MV-4-11 (cell line): ENCODE measurements at places on chromosomes 1 and 21.

GRCh38 chr1:98322966-98323365 lies 338.6 kb upstream of the SNX7 start:
- no peak for DNase-seq

- DNase-seq, result no peak
These were observed 211.7 kb upstream of the POGK start for GRCh38 chr1:166627558-166627957.

DNA sequence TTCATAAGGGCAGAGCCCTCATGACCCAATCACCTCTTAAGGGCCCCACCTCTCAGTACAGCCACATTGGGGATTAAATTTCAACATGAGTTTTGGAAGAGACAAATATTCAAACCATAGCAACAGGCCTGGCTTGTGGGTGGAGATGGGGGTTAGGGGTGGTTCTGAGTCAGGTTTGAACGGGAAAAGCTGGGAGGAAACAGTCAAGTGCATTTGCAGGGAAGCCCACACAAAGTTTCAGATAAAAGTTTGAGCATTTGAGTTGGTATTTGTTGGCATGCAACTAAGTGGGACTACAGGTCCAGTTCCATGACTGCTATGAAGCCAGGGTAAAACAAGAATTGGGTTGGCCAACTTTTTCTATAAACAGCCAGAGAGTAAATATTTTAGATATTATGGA lies 21.0 kb upstream of the PADI2 start:
- DNase-seq, result peak; percentile 9

- DNase-seq, result no peak
These were observed 7.5 kb downstream of the CCDC27 start for GRCh38 chr1:3759796-3760195.

DNA sequence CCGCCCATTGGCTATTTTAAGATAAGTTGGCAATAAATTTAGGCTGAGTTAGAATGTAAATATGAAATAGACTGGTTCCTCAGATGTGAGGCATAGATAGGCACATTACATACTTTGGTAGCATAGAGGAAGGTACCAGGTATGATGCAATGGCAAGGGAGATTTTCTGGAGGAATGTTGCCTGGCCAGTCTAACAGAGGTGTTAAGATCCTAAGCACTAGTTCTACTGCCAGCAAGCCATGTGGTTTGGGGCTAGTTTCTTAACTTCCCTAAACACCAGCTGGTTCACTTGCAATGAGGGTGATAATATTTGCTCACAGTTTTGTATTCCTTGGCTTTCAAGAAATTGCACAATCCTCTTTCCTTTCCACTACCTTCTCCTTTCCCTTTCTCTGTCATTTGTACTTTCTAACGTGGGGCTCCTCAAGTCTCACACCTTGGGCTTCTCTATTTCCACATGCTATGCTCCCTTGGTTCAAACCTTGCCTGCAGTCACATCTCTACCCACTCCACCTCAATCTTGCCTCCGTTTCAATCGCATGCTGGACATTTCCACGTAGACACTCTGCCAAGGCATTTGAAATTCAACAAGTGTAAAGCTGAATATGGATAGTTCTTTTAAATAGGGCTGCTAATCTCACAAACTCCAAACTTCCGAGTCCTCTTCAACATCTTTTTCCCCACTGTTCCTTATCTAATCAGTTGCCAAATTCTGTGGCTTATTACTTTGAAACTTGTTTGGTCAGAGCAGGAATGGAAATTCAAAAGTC lies 4.7 kb upstream of the CD55 start:
- DNase-seq, result peak; percentile 92

GRCh38 chr21:31318971-31319370 lies 25.1 kb downstream of the TIAM1 start:
- no peak for DNase-seq

DNA sequence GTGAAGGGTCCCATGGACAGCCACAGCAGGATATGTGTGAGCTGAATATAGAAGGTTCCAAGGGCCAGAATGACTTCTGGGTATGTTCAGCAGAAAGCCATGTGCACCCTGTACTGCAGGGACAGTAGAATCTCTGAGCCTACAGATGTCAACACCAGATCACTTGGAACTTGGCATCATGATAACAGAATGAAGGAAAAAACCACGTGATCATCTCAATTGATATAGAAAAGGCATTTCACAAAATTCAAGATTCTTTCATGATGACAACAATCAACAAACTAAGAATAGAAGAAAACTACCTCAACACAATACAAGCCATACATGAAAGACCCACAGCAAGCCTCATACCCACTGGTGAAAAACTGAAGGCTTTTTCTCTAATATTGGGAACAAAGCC lies 885 bp upstream of the KRTAP12-2 start:
- no peak for DNase-seq

GRCh38 chr1:88877911-88878310 lies 13.5 kb downstream of the GTF2B start:
- DNase-seq, result no peak

DNA sequence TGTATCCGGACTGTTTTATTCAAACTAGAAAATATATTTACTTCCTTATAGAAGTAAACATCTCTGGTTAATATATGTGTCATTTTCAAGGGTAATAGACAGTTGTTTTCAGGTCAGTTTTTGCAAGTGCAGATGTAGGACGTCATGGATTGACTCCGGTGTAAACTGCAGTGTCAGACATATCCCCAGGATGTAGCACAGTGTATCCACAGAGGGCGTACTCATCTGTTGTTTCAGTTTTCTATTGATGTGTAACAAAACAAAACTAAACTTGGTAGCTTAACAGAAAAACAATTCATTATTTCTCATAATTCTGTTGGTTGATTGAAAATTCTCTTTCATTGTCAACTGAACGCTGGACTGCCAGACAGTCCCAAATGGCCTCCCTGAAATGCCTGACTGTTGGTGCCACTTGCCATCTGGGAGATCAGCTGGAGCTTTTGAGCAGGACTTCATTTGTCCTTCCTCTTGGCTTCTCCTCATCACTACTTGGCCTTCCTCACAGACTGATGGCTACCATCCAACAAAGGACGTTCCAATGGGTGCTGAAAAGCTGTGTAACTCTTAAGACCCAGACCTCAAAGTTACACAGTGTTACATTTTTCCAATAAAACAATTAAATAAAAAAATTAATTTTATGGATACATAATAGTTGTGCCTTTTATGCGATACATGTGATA lies 181.6 kb downstream of the NCAM2 start:
- no peak for DNase-seq

DNA sequence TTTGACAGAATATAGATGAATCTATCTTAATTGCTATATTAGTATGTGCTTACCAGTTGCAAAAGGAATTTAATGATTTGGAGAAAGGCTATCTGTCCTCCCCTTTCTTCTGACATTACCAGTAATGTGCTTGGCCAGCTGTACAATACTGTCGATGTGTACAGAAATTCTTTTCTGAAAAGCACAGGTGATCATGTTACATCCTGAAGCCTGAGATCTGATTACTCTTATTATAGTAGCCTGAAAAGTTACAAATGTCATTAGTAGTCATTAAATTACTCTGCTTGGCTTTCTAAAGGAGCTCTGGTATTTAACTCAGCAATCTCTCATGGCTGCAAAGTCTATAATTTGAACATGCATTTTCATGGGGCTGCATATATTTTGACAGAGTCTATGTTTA lies 209.8 kb downstream of the PTPRC start:
- DNase-seq, result no peak

DNA sequence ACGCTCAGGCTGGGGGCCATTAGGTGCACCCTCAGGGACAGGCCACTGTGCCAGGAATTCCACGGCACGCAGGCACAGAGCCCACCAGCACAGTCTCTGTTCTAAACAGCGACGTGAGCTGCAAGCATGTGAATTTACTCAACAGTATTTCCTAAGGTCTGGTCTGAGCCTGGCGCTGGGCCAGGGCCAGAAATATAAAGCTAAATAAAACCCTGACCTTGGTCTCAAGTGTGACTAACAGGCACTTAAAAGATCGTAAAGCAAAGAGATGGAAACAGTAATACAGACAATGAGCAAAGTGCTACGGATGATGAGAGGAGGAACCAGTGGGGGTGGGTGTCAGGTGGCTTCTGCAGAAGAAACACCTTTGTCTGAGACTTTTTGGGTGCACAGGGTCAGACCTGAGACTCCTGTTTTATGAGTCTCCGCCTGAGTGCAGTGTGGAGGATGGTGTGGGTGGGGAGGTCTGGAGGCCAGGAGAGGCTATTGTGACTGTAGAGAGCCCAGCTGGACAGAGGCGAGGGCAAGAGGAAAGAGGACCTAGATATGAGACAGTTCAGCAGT lies 53.4 kb upstream of the EDN2 start:
- peak; percentile 48 for DNase-seq

DNA sequence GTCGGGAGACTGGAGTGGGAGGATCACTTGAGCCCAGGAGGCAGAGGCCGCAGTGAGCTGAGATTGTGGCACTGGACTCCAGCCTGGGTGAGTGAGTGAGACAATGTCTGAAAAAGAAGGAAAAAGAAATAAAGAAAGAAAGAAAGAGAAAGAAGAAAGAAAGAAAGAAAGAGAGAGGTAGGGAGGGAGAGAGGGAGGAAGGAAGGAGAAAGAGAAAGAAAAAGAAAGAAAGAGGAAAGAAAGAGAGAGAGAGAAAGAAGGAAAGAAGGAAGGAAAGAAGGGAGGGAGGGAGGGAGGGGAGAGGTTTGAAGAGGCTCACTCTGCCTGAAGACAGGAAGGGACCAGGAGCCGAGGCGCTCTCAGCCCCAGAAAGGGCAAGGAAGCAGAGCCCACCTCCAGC lies 4.8 kb upstream of the TCP10L start:
- no peak for DNase-seq

GRCh38 chr1:208004851-208005250 lies 93.9 kb upstream of the CD34 start:
- DNase-seq, result no peak

DNA sequence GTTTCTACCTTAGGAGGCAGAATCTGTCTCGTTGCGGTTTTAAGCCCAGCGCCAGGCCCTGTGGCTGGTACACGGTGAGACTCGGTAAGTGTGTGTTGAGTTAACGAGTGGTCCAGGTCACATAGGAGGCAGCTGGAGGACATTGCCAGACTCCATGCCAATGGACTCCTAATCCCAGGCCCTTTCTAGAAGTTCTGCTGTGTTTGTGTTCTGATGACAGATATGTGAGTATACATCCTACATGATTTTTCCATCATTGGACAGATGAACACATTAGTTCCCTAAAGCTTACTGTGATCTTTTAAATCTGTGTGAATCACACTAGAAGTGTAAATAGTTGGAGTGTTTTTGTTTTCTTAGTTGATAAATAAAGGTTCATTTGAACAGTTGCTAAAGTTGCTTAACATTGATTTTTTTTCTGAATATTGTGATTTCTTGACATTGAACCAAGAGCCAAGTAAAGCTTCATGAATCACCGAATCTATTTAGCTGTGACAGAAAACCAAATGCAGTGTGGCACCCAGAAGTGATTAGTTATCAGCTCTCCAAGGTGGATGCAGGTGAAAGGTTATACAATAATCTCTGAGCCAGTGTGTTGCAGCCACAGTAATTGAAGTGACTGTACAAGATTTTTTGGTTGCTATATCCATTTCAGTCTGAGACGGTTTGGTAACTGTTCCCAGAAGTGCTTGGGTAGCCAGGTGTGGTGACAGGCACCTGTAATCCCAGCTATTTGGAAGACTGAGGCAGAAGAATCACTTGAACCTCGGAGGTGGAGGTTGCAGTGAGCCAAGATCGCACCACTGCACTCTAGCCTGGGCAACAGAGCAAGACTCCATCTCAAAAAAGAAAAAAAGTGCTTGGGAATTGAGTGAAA lies 46.3 kb downstream of the DOP1B start:
- no peak for DNase-seq

- peak; percentile 20 for DNase-seq
These were observed 483 bp downstream of the CHML start for GRCh38 chr1:241639623-241640148.

DNA sequence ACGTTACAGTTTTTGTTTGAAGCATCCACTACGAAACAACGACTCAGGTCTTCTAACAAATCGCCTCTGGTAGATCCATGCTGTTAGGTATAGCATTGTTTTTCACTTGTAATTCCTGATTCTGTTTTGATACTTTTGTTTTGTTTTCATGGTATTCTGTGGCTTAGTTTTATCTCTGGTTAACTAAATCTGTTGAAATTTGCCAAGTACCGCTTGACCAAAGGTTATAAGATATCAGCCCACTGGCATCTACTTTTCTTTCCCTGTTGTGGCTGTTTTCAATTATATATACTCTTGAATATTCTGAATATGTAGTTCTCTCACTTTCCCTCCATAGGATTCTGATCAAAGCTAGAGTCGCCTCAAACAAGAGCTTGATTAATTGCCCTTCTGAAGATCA lies 274.8 kb upstream of the C1orf105 start:
- no peak for DNase-seq

DNA sequence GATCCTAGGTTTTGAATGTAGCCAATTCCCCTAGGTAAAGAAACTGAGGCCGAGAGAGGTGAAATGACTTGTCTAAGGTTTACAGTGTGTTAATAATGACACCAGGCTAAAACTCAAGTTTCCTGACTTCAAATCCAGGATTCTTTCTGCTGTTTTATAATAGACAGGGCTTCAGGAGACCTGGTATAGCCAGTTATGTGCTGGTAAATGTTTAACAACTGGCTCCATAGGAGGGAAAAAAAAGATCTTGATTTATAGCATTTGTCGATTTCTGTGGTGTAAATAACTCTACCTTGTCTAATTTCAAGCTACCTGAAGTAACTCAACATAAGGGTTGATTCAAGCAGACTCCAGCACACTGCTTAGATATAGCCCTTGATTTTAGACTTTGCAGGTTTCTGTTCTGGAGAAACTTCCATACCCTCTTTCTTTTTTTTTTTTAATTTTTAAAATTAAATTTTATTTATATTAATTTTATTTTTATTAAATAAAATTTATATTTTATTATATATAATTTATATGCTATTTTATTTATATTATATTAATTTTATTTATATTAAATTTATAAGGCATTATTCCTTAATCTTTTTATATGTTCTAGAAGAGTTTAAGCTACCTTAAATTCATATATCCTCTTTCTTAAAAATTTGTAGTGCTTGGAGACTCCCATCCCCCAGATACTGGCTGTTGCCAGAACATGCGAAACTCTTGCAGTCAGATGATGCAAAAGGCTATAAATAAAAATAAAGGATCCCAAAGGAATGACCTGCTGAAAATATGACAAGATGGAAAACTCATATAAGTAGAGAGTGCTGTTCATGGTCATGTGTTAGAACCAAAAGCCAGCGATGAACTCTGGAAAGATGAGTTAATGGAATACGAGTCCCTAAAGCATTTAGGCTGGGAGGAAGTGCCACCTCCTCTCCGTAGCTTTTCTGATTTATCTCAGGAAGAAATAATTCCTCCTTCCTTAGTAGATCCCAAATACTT lies 35.4 kb upstream of the SRSF10 start:
- DNase-seq, result no peak
